ENCODE measurements at places on chromosomes 1 and 21.
A peak's percentile ranks its signal among the peaks of the same experiment; 100 is the strongest.

DNA sequence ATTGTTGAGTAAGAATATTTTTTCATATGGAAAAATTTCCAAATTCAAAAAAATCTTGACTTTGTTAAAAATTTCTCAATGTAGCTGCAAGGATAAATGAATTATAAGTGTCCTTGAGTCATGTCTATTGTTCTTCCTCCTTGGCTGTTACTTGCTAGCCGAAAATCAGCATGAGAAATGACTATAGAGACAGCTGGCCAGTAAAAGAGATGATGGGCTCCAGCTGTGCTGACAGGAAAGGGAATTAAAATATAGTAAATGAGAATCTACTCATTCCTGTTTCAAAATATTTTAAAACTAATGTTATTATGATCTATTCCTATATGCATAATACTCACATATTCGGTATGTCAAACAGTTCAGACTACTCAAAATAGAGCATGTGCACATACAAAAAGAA lies 1292.6 kb downstream of the BRINP3 start:
- no peak for DNase-seq

DNA sequence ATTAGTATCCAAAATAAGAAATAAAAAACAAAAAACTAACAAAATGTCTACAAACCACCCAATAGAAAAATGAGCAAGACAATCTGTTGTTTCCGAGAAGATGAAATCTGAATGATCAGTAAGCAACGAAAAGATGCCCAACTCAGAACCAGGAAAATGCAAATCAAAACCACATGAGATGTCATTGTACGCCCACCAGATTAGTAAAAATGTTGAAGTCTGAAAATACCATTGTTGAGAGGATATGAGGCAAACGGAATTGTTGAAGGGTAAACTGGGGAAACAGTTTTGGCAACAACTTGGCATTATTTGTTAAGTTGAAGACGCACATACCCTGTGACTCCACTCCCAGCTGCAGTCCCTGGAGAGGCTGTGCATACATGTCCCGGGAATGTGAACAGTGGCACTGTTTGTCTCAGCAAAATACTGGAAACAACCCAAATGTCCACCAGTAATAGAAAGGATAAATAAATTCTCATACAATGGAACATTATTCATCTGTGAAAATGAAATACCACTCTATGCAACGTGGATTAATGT lies 10.6 kb downstream of the ZBTB17 start:
- no peak for DNase-seq

GRCh38 chr1:16393570-16394521 lies 26.8 kb downstream of the SZRD1 start:
- DNase-seq = no peak

GRCh38 chr21:20106368-20106767 lies 891.8 kb upstream of the NCAM2 start:
- no peak for DNase-seq

DNA sequence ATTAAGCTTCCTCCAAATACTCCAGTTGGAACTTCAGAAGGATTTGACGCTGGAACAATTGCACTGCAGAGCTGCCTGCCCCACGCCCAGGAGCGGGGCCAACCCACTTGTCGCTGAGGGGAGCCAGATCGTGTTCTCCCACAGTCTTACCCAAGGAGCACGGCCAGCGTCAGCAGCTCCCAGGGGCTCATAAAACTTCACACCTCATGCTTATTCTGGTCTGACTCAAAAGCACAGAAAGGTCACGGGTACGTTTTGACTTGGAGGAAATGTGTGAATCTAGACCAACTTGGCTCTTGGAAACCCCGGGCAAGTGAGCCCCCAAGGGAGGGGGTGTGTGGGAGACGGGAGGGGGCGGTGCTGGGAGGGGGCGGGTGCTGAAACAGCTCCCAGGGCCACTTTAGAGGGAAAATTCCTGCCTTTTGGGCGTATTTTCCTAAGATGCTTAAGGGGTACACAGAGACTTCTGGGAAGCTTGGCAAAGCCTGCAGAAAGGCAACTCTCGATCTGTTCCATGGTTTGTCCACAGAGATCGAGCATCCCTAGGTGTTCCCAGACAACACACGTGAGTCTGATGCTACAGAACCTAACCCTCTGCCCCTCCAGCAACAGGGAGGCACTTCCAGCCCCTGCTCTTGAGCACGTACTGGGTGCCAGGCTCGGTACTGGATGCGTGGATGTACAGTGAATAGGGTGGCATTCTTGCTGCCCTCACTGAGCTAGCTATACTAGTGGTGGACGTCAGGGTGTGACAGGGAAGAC lies 98.9 kb downstream of the DHRS3 start:
- no peak for DNase-seq

DNA sequence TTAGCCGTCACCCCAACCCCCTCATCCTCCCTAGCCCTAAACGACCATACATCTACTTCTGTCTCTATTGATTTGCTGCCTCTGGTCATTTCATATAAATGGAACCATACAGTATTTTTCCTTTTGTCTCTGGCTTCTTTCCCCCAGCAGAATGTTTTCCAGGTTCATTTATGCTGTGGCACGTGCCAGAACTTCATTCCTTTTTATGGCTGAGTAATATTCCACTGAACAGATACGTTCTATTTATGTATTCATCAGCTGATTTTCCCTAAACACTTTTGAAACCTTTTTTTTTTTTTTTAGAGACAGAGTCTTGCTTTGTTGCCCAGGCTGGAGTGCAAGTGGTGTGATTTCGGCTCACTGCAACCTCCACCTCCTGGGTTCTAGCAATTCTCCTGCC lies 181.1 kb downstream of the CAMTA1 start:
- DNase-seq = no peak

- no peak for DNase-seq
Observed at GRCh38 chr1:64906447-64906846, 59.9 kb downstream of the JAK1 start.

- no peak for DNase-seq
Observed at GRCh38 chr1:17878837-17879236, 123.7 kb downstream of the ACTL8 start.

DNA sequence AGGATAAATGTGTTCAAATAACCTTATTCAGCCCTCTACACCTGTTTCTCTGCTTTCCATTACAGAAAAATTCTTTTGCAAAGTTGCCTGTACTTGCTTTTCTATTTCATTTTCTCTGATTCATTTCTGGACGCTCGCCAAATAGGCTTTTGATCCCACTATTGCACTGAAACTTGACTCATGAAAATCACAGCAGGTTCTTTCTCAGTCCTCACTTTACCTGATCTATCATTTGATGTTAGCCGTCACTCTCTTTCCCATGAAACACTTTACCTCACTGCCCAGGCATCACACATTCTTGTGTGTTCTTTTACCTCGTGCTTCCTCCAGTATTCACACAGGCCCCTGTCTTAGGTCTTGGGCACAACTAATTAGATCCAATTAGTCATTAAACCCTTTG lies 26.2 kb downstream of the HSPA13 start:
- no peak for DNase-seq

- DNase-seq = no peak
Observed at GRCh38 chr1:119483441-119484200, 23.4 kb upstream of the HSD3B1 start.

GRCh38 chr1:177858332-177858821 lies 111.5 kb downstream of the SEC16B start:
- no peak for DNase-seq

GRCh38 chr21:23936224-23936623 lies 1671.1 kb downstream of the MRPL39 start:
- DNase-seq = no peak

GRCh38 chr1:67739361-67739760 lies 54.4 kb downstream of the GADD45A start:
- no peak for DNase-seq

DNA sequence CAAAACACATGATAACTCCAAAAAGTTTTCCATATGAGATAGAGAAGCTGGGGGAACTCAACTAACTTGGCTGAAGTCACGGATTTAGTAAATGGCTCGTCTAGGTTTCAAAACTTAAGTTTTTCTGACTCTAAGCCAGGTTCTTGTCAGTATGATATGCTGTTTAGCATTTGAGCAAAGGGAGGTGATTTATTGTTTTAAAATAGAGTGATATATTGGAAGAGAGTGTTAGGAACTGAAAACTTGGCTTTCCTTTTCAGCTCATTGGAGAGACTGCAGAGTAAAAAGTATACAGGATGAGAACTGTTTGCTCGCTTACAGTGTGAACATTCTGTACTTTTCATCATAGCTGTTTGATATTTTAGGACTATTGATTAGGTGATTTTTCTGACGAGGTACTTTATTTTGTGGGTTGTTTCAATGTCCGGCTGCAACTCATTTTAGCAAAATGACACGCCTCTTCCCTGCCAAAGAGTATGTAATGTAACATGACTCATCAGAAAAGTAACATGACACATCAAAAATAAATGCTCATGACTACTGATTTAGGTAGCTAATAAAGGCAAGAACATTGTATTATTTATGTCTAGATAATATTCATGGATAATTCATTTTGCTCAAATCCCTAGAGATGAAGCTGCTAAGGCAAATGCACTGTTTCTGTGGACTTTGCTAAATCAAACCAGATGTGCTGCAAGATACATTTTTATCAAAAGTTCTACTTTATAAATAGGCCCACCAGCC lies 355.1 kb downstream of the GPATCH2 start:
- no peak for DNase-seq

- no peak for DNase-seq
Observed at GRCh38 chr1:55037733-55038551, 1.4 kb upstream of the PCSK9 start.

DNA sequence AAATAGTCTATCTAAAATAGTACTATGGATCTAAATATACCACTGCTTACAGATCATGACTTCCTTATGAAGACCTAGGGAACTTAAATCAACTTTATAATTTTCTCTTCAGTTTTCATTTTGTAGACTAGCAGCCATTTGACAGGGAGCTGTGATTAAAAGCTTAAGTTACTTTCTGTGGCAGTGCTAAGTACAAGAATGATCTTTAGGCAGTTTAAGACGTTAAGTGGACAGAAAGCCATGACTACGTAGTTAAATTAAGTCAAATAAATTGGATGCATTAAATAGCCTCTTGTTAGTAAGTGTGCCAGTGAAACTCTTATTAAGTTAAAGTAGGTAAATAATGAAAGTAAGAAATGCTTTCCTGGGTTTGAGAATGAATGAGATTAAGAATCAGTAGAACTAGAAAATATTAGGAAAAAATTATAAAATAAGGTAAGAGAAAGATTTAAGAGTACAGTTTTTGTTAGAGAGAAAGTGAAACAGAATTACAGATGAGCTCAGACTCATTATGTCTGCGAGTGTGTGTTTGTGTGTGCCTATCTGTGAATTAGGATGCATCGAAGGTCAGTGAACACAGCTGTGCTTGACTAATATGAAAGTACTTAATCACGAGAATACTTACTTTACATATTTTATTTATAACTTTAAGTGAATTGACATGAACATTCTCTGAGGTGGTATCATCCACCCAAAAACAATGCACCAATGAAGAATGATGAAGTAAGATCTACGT lies 336.9 kb downstream of the KCNT2 start:
- no peak for DNase-seq

- DNase-seq = peak; percentile 32
Observed at GRCh38 chr21:35226968-35227744, 178.1 kb upstream of the RUNX1 start.

DNA sequence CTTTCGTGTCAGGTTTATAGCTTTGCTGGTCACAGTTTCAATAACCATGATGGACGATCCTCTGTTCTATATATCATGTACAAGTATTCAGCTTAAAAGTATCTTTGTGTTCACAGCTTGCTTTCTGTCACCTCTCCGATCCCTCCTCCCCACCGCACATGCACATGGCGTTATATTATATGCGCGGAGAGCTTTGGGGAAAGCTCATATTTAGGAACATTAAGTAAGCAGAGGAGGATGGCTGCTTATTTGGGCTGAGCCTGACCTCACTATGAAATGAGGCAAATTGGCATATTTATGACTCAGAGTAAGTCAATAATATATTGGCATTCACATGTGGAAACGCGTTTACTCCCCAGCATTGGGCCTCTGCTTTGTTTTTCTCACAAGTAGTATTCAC lies 360.5 kb downstream of the HLX start:
- DNase-seq = no peak

GRCh38 chr21:23593582-23593981 lies 2013.7 kb downstream of the MRPL39 start:
- DNase-seq = no peak

- no peak for DNase-seq
Observed at GRCh38 chr21:29157080-29157479, 26.6 kb downstream of the MAP3K7CL start.

DNA sequence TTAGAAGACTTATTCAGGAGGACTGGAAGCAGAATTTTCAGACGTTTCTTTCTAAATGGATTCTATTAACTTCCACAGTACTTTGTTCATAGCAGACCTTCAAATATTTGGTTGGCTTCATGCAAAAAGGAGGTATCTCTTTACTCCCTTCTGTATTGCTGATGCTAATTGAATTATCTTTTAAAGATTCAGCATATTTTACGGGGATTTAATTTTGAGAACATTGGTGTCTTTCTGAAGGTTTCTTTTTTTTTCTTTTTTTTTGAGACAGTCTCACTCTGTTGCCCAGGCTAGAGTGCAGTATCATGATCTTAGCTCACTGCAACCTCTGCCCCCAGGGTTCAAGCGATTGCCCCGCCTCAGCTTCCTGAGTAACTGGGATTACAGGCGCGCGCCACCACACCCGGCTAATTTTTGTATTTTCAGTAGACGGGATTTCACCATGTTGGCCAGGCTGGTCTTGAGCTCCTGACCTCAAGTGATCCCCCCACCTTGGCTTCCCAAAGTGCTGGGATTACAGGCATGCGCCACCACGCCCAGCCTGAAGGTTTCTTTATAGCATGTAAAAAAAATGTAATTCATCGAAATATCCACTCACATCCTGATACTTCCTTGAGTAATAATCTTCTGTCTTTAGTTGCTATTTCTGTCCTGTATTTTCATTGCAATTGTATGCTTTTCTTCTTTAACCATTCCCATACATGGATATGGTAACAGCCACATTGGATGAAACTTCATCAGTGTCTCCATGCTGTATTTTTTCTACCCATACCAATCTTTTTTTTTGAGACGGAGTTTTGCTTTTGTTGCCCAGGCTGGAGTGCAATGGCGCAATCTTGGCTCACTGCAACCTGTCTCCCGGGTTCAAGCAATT lies 14.5 kb downstream of the CNST start:
- DNase-seq = no peak

- DNase-seq = no peak
Observed at GRCh38 chr1:171674431-171675405, 22.2 kb upstream of the MYOC start.

DNA sequence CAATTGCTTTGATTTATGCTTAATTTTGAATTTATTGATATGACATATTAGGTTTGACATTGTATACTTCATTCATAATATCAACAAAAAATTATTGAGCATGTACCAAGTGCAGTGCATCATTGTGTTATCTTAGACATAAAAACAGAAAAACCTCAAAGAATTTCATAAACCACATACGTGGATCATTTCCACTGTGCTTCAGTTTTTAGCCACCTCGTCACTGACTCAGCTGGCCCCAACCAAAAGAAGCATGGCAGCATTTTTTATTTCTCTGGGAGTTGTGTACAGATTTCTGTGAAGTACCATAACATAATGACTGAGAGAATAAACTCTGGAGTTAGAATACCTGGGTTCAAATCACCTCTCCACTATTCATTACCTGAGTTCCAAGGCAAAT lies 95.6 kb upstream of the C1orf87 start:
- DNase-seq = no peak
